B cell (primary cell): ENCODE measurements at places on chromosomes 5 and 9. TPM values are rescaled to one million over a fixed set of nuclear protein-coding genes. Genes with fewer than 3 reads are reported as not detected.

BRD9 gene
- 68.6 and 74.9 TPM in 2 replicates for total RNA-seq

DNA sequence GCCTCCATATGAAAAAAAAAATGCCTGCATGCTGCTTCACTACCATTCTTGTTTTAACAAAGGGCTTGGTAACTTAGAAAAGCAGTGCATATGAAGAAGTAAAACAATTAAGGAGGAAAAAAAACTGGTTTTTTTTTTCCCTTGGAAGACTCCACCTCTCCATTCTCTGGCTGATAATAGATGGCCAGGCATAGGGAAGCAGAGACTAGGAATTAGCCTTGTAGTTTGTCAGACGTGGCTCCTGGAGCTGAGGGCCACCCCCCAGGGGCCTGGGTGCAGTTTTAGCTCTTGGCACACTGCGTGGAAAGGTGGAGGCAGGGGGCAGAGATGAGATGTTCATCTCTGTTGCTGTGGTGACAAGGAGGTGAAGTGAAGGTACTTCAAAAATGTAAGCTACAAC, 42.7 kb downstream of the WDR36 start:
- no peaks in the 10 kb centered on the region for H3K27me3 ChIP-seq
- H3K27ac ChIP-seq, result no peak overlapping the region
- H3K4me3 ChIP-seq, result no peak overlapping the region
- no peak for DNase-seq
- H3K4me1 ChIP-seq, result no peaks in the 10 kb centered on the region

- no peaks in the 10 kb centered on the region for H3K4me1 ChIP-seq
- H3K36me3 ChIP-seq, result no peaks in the 10 kb centered on the region
- H3K4me3 ChIP-seq, result no peak overlapping the region
- no peak for DNase-seq
- peaks cover 14% of the 10 kb centered on the region for H3K27me3 ChIP-seq
- no peak overlapping the region for H3K27ac ChIP-seq
These were observed 107.4 kb downstream of the NXNL2 start for GRCh38 chr9:88642336-88642735.

LRRTM2 gene
- total RNA-seq, result not detected in 2 replicates

DNA sequence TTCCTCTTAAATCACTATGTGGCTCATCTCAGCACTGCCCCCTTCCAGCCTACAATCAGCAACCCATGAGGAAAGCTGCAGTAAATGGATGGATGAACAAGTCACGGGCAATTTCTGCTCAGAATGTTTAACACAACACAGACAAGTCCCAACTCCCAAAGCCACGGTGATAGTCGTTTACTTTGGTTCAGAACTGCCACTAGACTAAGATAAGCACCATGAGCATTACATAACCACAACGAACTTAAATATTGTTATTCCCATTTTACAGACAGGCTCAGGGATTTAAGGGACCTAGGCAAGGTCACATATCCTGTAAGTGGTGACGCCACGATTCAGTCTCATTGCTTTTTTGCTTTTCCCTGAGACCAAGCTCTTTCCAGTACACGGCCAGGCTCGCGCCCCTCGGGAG, 2.0 kb upstream of the SMIM27 start:
- H3K36me3 ChIP-seq, result no peaks in the 10 kb centered on the region
- peak overlapping the region; percentile 92 for H3K27ac ChIP-seq
- H3K27me3 ChIP-seq, result no peaks in the 10 kb centered on the region
- H3K4me3 ChIP-seq, result peak overlapping the region; percentile 86

DNA sequence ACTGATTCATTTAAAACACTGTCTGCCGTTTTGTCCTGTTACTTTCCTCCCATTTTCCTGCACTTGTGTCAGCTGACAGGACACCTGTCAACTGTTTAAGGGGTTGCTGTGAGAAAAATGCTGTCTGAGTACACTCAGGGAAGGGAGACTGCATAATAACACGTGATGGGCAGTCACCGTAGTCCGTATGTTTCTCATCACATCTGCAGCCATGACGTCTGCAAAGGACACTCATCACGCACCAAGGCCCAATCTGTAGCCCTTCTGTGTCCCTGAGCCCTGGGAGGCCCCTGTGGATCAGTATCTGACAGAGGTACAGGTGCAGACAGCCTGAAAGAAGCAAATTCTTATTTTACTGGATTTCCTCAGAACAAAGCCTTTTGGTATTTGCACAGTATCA, 396.3 kb downstream of the YTHDC2 start:
- H3K4me1 ChIP-seq, result no peaks in the 10 kb centered on the region
- DNase-seq, result no peak
- no peak overlapping the region for H3K27ac ChIP-seq
- no peak overlapping the region for H3K4me3 ChIP-seq

NKD2 gene
- 0.34 TPM in 1 of 2 replicates, not detected in the other for total RNA-seq

DNA sequence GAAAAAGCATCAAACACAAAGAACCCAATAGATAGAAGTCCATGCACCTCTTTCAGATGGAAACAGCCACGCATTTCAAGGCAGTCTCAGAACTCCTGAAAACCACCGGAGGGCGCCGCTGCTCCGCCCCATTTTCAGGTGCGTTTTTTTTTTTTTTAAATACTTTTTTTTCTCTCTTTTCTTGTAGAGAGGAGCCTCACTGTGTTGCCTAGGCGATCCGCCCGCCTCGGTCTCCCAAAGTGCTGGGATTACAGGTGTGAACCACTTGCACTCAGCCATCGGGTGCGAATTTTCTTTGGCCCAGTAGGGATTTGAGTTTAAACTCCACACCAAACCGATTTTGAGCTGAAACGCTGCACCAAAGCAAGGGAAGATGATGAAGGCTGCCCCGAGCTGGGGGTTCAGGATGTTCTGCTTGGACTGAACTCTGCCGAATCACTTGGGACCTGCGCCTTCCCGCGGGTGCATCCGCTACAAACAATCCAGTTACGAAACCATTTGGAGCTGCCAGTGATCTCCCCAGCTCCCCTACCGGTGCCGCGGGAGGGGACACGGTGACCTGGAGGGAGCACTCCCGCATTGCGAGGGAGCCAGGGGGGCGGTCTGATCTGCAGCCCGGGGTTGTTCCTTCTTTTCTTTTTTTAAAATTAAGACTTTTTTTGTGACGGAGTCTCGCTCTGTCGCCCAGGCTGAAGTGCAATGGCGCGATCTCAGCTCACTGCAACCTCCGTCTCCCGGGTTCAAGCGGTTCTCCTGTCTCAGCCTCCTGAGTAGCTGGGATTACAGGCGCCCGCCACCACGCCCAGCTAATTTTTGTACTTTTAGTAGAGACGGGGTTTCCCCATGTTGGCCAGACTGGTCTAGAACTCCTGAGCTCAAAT, 1.4 kb downstream of the PTGR1 start:
- no peak overlapping the region for H3K27ac ChIP-seq
- peak; percentile 75 for DNase-seq
- H3K4me1 ChIP-seq, result peaks cover 23% of the 10 kb centered on the region
- peaks cover 10% of the 10 kb centered on the region for H3K27me3 ChIP-seq

SLC1A1 gene
- 0.15 and 0.54 TPM in 2 replicates for total RNA-seq

FAM151B gene
- total RNA-seq, result 1.1 TPM in 1 of 2 replicates, not detected in the other

DNA sequence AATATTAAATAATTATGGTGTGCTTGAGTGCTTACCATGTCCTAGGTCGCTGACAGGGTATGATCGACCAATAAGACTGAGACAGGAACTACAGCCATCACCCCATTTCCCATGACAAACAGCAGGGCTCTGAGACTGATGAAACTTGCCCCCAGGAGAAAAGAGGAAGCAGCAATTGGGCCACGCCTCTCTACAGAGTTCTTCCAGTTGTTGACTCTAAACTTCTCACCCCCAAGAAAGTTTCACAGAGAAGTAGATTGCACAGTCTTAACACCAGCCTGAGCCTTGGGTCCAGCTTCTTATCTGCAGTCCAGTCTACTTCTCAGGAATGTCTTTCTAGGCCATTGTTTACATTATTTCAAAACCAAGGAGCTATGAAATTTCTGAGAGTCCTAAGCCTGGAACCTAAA, 182.2 kb upstream of the ANKRD55 start:
- H3K36me3 ChIP-seq, result no peaks in the 10 kb centered on the region
- H3K27me3 ChIP-seq, result no peaks in the 10 kb centered on the region
- peaks cover 74% of the 10 kb centered on the region for H3K4me1 ChIP-seq
- H3K4me3 ChIP-seq, result no peak overlapping the region

DNA sequence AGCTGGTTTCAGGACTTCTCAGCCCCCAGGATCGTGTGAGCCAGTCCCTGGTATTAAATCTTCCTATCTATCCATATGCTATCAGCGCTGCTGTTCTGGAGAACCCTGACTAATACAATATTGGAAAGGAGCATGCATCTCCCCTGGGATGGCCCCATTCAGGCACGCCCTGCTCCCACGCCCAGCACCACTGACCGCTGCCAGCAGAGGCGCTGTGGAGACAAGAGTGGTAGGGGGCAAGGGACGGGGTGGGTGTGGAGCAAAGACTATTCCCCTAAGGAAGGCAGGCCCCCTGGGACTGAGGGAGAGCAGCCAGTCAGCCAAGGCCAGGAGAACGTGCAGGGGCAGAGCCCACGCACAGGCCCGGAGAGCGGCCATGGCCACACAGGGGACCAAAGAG, 116.0 kb downstream of the VAV2 start:
- no peaks in the 10 kb centered on the region for H3K27me3 ChIP-seq
- peaks cover 4% of the 10 kb centered on the region for H3K36me3 ChIP-seq
- no peak overlapping the region for H3K27ac ChIP-seq
- no peak for DNase-seq

RPL37 gene
- total RNA-seq, result 1,932 and 2,240 TPM in 2 replicates

GDNF gene
- total RNA-seq, result not detected in 2 replicates

DNA sequence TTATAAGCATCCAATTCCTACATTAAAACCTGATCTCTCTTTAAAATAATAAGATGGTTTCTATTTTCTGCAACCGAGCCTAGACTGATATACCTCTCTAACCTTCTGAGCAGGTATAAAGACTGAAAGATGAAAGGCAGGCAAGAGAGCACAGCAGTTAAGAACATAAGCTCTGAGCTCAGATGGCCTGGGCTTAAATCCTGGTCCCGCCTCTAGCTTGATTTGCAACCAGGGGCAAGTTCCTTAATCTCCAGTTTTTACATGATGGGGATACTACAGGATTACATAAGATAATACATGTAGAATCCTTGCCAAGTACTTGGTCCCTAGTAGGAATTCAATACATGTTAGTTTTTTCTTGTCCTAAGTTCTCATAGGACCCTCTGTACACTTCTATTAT, 33.9 kb downstream of the SLC24A2 start:
- no peak for DNase-seq
- no peaks in the 10 kb centered on the region for H3K4me1 ChIP-seq
- H3K27ac ChIP-seq, result no peak overlapping the region
- no peak overlapping the region for H3K4me3 ChIP-seq
- no peaks in the 10 kb centered on the region for H3K36me3 ChIP-seq

DNA sequence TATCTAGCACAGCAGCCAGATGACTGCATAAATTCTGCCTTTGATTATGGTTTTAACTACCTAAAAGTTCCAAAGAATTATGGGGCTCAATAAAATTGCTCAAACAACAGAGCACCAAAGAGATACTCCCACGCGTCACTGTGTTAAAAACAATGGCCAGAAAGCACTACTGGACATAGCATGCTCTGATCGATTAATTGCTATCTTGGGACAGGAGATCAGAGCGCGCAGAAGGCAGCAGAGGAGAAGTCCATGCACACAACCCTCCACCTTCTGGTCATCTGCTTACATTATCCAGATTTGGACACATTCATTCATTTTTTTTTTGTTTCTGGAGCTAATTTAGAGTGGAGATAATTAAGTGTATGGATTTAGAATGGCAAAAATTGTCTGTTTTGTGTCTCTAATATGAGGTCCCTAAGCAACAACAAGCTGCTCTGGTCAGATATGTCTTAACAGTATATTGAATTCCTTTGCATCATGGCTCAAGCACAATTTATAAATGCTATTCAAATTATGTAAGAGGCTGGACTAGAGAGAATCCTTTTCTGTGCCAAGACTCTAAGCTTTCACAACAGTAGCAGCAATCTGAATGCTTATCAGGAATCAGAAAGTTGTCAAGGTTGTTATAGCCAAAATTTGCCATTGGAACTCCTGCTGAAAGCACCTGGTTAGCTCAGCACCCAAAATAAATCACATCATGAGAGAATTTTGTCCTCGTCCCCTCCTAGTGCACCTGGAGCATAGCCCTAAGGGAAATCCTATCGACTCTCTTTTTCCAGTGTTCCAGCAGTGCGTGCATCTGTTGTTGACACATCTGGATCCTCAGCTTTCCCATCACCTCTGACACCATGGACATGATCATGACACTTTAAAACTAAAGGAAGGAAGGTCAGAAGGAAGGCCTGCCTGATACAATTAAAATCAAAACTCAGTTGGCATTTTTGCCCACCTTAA, 98.6 kb upstream of the HMHB1 start:
- H3K4me1 ChIP-seq, result peaks cover 7% of the 10 kb centered on the region
- no peaks in the 10 kb centered on the region for H3K36me3 ChIP-seq
- no peaks in the 10 kb centered on the region for H3K27me3 ChIP-seq
- no peak overlapping the region for H3K4me3 ChIP-seq
- no peak for DNase-seq
- H3K27ac ChIP-seq, result no peak overlapping the region

ARHGEF28 gene
- total RNA-seq, result not detected in 2 replicates

WNT8A gene
- total RNA-seq, result not detected in 2 replicates

MYMK gene
- not detected in 2 replicates for total RNA-seq

CLIC3 gene
- 1.1 TPM in 2 replicates for total RNA-seq

- H3K36me3 ChIP-seq, result no peaks in the 10 kb centered on the region
- no peaks in the 10 kb centered on the region for H3K4me1 ChIP-seq
- no peak for DNase-seq
- no peak overlapping the region for H3K27ac ChIP-seq
These were observed 129.0 kb downstream of the DAB2IP start for GRCh38 chr9:121780177-121781040.

DNA sequence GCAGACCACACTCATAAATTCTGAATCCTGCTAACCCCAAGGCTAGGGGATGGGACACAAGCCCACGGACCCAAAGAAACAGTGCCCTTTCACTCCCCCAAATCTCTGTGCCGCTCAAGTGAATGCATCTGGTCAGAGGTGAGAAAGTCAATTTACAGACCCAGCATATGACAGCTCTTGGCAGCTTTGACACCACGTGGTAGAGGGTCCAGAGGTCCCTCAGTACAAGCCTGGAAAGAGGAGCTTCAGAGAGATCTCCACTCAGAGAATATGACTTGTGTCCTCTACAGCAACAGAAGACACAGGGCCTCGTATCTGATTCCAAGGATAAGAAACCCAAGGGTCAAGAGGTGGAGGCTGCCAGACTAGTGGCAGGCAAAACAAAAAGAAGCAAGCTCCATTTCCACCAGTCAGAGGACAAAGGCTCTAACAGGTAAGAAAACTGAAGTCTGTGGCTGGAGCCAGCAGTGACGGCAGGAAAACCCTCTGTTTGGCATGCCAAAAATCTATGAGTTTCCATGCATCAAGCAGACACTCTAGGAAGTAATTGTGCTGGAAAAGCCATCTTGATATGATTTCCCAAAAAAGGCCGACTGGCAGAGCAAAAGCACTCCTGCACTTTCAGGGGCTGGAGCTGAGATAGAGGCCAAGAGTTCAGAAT, 138.7 kb downstream of the UGCG start:
- H3K4me1 ChIP-seq, result peaks cover 95% of the 10 kb centered on the region
- peak overlapping the region; percentile 67 for H3K27ac ChIP-seq
- H3K4me3 ChIP-seq, result no peak overlapping the region
- H3K27me3 ChIP-seq, result no peaks in the 10 kb centered on the region
- peak; percentile 10 for DNase-seq
- H3K36me3 ChIP-seq, result no peaks in the 10 kb centered on the region

IDNK gene
- 11.2 and 11.6 TPM in 2 replicates for total RNA-seq

DEPDC1B gene
- 0.25 and 0.85 TPM in 2 replicates for total RNA-seq

FGF18 gene
- 0.15 TPM in 2 replicates for total RNA-seq

- no peaks in the 10 kb centered on the region for H3K4me1 ChIP-seq
- H3K36me3 ChIP-seq, result no peaks in the 10 kb centered on the region
- no peak for DNase-seq
These were observed 70.2 kb upstream of the STXBP1 start for GRCh38 chr9:127541865-127542264.
